ENCODE measurements at places on chromosomes 12 and 14.

DNA sequence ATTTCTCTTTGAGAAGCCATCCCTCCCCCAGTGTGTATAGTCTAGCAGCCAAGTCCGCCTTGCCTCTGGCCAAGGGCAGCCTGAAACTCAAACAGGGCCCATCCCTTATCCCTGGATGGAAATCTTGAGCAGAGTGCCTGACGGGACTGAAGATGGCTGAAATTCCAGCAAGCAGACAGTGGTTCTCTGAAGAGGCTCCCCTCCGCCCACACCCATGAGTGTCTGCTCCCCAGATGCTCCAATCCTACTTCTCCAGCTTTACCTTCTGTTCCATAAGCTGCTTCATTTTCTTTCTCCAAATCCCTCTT is 396.2 kb downstream of the NUAK1 start:
- DNase-seq: no peak

GRCh38 chr12:41217727-41218126 is 29.6 kb downstream of the PDZRN4 start:
- no peak for DNase-seq

- no peak for DNase-seq
Measured at GRCh38 chr14:23058654-23059504, 1.6 kb upstream of the CDH24 start.

DNA sequence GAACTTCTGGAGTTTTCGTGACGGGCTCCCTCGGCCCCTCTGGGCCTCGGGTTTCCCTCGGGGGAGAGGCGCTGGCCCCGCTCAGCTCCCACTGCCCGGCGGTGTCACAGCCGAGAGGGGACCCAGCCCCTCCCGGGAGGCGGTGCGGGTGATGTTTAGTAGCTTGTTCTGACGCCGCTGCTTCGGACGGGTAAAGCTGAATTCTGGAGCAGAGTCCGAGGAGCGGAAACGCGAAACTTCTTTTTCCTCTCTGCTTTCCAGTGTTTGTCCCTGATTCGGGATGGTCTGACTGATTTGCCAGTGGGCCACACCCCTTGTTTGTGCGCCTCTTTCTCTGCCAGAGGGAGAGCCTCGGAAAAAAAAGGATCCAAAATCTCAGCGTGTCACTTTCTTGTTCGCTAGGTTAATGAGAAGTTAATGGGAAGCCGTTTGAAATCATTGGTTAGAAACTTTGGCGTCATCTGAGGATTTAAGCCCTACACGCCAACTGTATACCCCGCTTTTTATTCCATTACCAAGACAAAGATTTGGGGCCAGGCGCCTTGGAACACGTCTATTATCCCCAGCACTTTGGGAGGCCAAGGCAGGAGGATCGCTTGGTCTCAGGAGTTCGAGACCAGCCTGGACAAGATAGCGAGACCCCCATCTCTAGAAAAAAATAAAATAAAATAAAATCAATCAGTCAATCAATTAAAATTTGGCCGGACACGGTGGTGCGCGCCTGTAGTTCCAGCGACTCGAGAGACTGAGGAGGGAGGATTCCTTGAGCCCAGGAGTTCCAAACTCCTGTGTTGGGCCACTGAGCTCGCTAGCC is 756 bp downstream of the TULP3 start:
- no peak for DNase-seq

DNA sequence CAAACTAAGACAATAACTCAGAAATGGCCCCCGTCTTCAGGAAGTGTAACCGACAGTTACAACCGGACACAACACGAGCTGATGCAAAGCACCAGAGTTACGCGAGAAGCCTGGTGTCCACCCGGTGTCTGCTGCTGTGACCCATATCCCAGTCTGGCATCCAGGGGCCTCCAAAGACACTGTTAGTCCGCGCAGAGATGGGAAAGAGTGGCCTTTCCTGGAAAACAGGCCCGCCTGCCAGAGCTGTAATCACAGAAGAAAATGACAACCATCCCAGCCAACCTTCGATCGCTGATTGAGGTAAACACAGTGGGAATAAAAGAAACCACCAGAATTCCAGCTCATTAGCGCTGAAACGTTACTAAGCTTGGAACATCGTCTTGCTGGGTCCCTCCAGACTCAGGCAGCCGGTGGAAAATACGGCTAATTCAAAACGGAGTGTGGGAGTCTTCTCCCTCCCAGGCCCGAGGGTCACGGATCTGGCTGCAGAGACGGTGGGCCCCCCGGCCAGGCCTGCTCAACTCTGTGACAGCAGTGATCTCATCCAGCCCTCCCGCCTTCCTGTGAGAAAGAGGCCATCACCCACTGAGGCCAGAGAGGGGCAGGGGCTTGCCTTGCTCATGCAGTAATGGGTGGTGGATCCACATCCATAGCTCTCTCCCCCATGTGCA is 273.9 kb upstream of the RTL1 start:
- no peak for DNase-seq

GRCh38 chr12:38508246-38508645 is 191.7 kb downstream of the ALG10B start:
- DNase-seq: no peak

DNA sequence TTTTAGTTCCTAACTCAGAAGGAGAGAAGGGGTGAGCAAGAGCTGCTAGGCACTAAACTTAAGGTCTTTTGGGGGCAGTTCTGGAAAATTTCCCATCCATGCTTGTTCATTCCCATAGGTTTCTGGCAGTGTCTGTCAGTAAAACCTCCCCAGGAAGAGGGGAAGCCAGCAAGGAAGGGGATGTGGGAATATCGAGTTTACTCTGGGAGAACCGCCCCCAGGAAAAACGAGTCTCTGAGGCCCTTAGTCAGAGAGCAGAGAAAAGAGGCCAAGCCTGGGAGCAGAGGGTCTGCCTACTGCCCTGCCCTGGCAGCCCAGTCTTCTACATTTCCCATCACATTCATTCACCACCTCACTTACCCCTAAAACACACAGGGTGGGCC is 55.9 kb downstream of the TMCC3 start:
- no peak for DNase-seq

- DNase-seq: no peak
Measured at GRCh38 chr14:78950649-78951048, 780.5 kb downstream of the NRXN3 start.

DNA sequence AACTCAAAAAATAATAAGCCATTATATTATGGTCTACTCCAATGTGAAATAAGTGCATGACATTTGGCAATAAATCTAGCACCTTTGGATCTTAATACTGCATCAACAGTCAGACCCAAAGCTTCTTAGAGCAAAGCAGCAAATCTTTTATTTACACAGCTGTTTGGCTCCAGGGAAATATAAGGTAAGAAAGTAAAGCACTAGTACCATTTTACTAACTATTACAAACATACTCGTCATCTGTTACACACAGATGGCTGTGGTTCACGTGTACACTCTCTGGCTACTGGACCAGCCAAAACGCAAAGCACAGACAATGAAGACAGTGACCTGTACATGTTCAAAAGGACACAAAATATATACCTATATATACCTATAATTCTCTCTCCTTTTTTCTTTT is 2.8 kb downstream of the FGD6 start:
- DNase-seq: no peak

- no peak for DNase-seq
Measured at GRCh38 chr14:69996216-69996615, 117.0 kb downstream of the SMOC1 start.

- no peak for DNase-seq
Measured at GRCh38 chr12:11759494-11759878, 110.0 kb downstream of the ETV6 start.

DNA sequence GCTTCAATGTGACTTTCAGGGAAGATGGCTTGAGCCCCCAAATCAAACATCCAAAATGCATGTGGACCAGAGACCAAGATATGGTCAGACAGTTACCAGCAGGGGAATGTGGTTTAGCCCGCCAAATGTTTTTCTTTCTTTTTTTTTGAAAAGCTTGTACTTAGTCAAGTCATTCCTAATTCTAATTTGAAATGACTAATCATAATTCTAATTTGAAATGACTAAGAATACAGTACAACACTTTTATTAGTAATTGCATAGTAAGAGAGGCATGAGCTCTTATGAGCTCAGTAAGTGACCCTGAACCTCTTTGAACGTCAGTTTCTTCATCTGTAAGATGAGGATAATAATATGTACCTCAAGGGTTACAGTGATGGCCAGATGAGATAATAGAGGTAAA is 72.4 kb downstream of the HECTD4 start:
- DNase-seq: no peak

GRCh38 chr12:99476956-99477355 is 170.6 kb upstream of the GARIN6 start:
- no peak for DNase-seq

GRCh38 chr14:104371031-104371430 is 208.5 kb upstream of the C14orf180 start:
- no peak for DNase-seq

- peak; percentile 77 for DNase-seq
Measured at GRCh38 chr12:52203079-52203921, 11.5 kb upstream of the KRT80 start.

DNA sequence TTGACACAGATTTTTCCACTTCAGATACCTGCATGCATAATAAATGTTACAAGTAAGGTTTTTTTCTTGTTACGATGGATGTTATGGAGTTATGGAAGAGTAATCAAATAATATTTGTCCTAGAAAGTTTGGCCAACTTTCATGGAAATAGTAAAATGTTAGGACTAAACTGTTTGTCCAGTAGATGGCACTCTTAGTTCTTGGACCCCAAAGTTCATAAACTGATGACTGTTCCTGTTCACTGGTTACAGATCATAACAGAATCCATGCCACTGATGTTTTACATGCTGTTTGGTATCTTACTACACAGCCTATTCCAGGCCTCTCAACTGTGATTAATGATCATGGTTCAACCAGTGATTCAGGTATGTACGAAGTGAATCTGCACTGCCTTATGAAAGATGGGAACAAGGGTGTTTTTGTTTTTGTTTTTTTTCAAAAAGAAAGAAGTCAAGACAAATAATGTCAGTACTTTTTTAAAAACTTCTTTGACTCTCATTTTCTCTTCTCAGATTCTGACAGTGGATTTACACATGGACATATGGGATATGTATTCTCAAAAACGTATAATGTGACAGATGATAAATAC is 48.8 kb upstream of the SLCO1C1 start:
- no peak for DNase-seq

- DNase-seq: no peak
Measured at GRCh38 chr14:101072070-101072469, 168.5 kb upstream of the RTL1 start.

GRCh38 chr14:29898470-29898869 is 29.2 kb downstream of the PRKD1 start:
- DNase-seq: no peak

- DNase-seq: no peak
Measured at GRCh38 chr12:3110578-3110977, 33.4 kb downstream of the TSPAN9 start.

DNA sequence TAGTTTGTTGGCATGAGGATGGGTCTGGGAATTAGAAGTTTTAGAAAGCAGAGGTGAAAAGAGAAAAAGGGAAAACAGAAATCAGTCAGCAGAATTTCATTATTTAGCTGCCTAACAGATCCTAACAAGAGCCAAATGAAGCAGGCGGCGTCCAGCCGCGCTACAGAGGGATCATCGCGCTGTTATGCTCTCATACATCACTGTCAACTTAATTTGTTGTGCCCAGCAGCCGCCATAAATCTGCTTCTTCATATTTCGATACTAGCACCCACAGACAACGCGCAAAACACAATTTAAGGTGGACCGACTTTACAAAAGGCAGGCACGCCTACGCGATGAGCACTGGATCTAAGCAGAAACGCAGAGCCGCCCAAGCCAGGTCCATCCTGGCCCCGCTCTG is 66.7 kb downstream of the SETD3 start:
- DNase-seq: no peak

- no peak for DNase-seq
Measured at GRCh38 chr12:110253176-110253575, 27.9 kb upstream of the ATP2A2 start.

DNA sequence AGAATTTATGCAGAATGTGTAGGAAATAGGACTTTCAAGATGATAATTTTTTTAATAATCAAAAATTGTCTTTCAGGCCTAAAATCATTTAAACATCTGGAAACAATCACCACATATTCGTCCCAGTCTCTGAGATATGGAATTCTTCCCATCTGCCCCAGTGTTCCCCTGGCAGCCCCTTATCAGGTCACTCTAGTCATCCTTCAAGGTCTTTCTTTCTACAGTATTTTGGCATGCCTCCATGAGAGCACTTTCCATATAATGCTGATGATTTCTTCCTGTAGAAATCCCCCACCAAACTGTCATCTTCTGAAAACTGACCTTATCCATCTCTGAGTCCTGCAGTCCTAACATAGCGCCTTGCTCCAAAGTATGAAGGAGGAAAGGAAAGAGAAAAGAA is 422.1 kb downstream of the RPS29 start:
- DNase-seq: no peak

DNA sequence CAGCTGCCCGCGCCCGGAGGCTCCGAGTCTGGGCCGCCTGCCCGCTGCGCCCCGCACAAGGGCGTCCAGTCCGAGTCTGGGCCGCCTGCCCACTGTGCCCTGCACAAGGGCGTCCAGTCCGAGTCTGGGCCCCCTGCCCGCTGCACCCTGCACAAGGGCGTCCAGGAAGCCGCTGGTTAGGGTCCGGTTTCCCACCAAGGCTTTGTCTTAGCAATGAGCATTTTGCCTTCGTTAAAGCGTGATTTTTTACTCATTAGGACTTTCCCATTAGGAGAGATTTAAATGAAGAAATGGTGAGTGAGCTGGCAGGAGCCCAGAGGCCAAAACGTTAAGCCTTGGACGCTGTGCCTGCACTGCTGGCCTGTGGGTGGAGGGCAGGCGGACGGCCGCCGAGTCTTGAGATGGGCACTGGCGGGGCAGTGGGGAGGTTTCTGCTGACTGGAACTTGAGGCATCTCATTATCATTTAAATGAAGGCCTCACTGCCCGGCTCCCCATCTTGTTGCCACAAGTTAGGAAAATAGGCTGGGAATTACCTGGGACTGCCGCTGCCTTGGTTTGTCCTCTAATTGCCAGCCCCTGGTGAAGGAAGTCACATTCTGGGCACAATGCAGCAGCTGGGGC is 36.0 kb downstream of the FBRSL1 start:
- no peak for DNase-seq

GRCh38 chr14:98226411-98226810 is 1045.6 kb downstream of the BCL11B start:
- DNase-seq: no peak

DNA sequence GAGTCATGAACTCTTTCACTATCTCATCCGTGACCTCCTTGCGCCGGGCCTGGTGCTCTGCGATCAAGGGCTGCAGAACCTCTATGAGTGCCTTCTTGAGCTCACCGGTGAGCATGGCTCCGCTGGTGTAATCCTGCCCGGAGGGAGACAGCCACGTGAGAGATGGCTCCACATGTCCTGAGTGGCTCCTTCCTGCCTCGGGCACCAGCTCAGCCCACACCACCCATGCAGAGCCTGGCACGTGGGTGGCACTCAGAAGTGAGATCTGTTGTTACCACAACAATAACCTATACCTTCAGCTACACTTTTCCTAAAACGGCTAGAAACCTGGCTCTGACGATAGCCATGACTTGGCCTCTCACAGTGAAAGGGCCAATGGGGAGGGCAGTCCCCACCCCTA is 11.8 kb downstream of the SLC25A47 start:
- no peak for DNase-seq
